A673 (cell line): ENCODE measurements at places on chromosomes 5 and 9. TPM values are rescaled to one million over a fixed set of nuclear protein-coding genes. Genes with fewer than 3 reads are reported as not detected.

Gene FCHO2
- total RNA-seq: 2.5 and 5.8 TPM in 2 replicates

Gene CA9
- total RNA-seq: 0.32 and 1.4 TPM in 2 replicates

Gene FBXO38
- 36.7 and 43.8 TPM in 2 replicates for total RNA-seq

Gene TYRP1
- 0.94 and 1.5 TPM in 2 replicates for total RNA-seq

Gene FBXO4
- total RNA-seq: 9.6 and 12.6 TPM in 2 replicates

Gene HAVCR1
- total RNA-seq: not detected in 2 replicates

Gene CDH10
- total RNA-seq: 1.2 and 1.4 TPM in 2 replicates

Gene CAVIN4
- total RNA-seq: 3.9 and 5.0 TPM in 2 replicates

Gene SLC36A3
- total RNA-seq: not detected in 2 replicates

- no peaks in the 10 kb centered on the region for H3K36me3 ChIP-seq
- peak; percentile 79 for DNase-seq
- no peak overlapping the region for H3K4me3 ChIP-seq
- H3K27ac ChIP-seq: peak overlapping the region; percentile 49
These were observed 330.2 kb downstream of the PIK3R1 start for GRCh38 chr5:68545636-68546295.

DNA sequence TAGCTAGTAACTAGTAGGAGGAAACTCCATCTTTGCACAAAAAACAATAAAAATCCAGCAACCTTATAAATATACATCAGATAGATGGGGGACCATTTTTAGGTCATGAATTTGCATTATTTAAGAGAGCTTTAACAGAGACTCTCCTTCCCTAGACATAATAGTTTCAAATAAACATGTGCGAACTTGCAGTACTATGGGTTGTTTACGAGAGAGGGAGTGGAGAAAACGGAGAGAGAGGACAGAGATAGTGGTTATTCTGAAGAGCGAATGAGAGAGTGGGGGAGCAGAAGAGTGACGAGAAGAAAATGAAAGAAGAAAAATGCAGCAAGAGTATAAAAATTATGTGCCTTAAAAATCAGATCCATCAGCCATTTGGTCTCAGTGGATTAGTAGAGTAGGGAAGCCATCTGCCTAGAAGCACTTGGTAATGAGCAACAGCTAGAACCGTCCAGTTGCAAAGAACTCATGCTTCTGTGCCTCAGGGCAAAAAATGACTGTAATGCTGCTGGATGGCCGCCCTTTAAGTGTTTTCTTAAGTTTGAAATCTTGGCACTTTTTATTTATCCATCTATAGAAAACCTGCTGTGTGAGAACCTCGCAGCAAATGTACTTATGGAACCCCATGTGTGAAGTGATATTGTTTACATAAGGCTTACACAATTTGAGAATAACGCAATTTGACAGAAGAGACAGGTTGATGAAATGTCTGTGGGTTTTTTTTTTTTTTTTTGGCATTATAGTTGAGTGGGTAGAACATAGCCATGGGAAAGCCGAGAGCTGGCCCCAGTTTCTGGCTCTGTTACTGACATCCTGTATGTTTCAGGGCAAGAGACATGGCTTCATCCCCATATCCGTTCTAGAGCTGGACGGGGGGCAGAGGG lies 95.6 kb upstream of the ZNF608 start:
- no peaks in the 10 kb centered on the region for H3K36me3 ChIP-seq
- H3K27me3 ChIP-seq: no peaks in the 10 kb centered on the region
- H3K4me3 ChIP-seq: no peak overlapping the region
- no peak for DNase-seq
- no peak overlapping the region for H3K27ac ChIP-seq

DNA sequence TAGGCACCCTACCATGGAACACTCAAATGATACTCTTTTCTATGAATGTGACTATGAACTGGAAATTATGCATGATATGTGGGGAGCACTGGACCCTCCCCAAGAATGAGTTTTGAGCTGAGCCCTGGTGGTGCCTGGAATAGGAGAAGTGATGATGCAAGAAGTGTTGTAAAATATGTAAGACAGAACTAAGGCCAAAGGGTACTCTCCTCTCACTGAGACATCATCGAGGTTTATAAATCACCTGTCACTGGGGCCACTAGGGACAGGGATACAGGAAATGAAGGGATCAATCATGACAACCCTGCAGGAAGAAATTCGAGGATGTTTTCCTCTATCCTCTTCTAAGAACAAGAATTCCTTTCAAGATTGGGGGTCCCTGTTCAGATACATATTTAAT lies 45.4 kb downstream of the PCSK1 start:
- DNase-seq: no peak
- H3K4me3 ChIP-seq: no peak overlapping the region
- H3K27ac ChIP-seq: no peak overlapping the region
- no peaks in the 10 kb centered on the region for H3K36me3 ChIP-seq

- no peak overlapping the region for H3K4me3 ChIP-seq
- no peak overlapping the region for H3K27ac ChIP-seq
- H3K36me3 ChIP-seq: no peaks in the 10 kb centered on the region
- peaks cover 5% of the 10 kb centered on the region for H3K27me3 ChIP-seq
- no peaks in the 10 kb centered on the region for H3K4me1 ChIP-seq
- no peak for DNase-seq
These were observed 9.7 kb downstream of the DCANP1 start for GRCh38 chr5:135437422-135437795.

DNA sequence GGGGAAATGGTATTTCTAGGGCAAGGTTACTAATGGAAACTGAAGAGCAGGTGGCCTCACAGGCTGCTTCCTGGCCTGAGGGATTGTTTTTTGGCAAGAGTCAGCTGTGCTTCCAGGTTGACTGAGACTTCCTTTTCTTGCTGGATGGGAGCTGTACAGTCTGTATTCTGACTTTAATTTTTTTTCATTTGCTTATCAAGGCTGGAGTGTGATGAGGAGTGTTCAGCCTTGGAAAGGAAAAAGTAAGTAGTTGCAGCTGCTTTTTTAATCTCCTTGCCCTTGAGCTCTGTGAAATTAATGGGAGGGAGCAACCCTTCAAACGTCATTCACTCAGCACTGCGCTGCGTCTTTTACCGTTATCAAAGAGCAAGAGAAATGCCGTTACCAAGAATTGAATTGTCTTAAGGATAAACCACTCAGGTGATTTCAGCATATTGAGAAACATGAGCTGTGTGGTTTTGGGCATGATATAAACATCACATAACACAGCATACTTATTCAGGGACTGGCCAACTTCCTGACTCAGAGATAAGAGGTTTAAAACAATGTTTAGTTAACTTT lies 47.6 kb downstream of the AQP7 start:
- no peaks in the 10 kb centered on the region for H3K4me1 ChIP-seq
- no peak overlapping the region for H3K27ac ChIP-seq
- H3K36me3 ChIP-seq: peaks cover 4% of the 10 kb centered on the region
- no peak overlapping the region for H3K4me3 ChIP-seq

GRCh38 chr5:158410976-158411375 lies 552.0 kb upstream of the CLINT1 start:
- DNase-seq: no peak
- no peaks in the 10 kb centered on the region for H3K4me1 ChIP-seq
- H3K27me3 ChIP-seq: no peaks in the 10 kb centered on the region
- H3K4me3 ChIP-seq: no peak overlapping the region

DNA sequence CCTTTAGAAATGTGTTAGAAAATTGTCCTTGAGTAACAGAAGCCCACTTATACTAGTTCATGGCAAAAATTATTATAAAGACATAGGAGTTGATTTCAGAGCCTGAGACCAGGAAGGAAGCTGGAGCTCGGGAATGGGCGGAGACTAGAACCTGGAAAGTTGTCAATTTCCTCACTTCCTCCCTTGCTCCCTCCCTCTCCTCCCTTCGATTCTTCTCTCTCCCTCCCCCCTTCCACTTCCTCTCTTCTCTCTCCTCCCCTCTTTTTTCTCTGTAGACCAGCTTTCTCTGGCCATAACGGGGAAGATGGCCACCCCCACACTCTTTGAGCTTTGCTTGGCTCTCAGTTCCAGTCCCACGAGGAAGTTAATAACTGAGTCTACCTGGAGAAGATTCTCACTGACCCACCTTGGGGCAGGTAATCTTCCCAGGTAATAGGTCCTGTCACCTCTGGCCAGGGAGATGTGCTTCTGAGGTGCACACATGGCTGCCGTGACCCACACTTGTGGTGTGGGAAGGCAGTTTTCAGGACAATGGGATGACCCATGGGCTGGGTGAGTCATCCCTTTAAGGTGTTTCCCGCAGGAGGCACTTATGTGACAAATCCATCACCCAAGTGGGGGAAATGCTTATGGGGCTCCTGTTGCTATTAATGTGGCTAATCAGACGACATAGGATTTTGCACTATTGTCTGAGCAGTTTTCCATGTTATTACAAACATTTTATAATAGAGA lies 78.7 kb downstream of the HSPA4 start:
- H3K4me1 ChIP-seq: no peaks in the 10 kb centered on the region
- peaks cover 7% of the 10 kb centered on the region for H3K27me3 ChIP-seq
- H3K36me3 ChIP-seq: no peaks in the 10 kb centered on the region

DNA sequence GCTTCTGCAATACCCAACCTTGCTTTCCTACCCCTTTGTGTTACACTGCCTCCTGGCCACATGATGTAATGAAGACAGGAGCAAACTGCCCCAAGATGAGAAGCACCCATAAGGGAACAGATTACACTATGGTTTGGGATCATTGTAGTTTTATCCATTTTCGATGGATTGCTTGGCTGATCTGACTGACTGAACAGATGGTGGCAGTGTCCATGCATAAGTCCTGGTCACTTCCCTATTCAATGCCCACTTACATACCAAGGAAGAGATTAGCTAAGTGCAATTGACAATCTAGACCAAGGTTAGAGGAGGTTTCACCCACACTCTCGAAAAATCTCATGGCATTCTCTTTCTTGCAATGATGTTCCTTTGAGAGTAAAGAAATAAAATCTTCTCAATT lies 319.9 kb downstream of the RAB3C start:
- H3K36me3 ChIP-seq: no peaks in the 10 kb centered on the region
- H3K27ac ChIP-seq: no peak overlapping the region
- no peaks in the 10 kb centered on the region for H3K27me3 ChIP-seq
- DNase-seq: no peak

DNA sequence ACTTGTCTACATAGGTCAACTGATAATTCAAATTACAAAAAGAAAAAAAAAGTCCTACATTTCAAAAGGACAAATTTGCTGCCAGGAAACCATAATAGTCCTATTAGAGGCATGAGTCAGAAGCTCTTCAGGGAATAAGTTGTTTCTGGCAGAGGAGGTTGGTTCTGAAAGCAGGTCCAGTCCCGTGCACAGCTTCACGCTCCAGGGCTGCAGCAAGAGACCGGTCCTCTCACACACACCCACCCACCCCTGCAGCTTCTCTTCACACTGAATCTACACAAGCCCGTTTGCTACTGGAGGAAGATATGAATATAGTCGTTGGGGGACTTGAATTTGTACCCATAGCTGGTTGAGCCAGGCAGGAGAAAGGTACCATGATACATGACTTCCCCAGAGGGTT lies 36.9 kb upstream of the SLC1A3 start:
- no peak overlapping the region for H3K4me3 ChIP-seq
- no peaks in the 10 kb centered on the region for H3K27me3 ChIP-seq
- H3K27ac ChIP-seq: no peak overlapping the region
- H3K4me1 ChIP-seq: no peaks in the 10 kb centered on the region
- H3K36me3 ChIP-seq: no peaks in the 10 kb centered on the region

GRCh38 chr5:164869325-164869724 lies 1363.9 kb downstream of the MAT2B start:
- no peak for DNase-seq
- H3K4me3 ChIP-seq: no peak overlapping the region
- H3K27ac ChIP-seq: no peak overlapping the region
- no peaks in the 10 kb centered on the region for H3K27me3 ChIP-seq
- H3K4me1 ChIP-seq: no peaks in the 10 kb centered on the region
